ENCODE measurements at places on chromosomes 12 and 14.

DNA sequence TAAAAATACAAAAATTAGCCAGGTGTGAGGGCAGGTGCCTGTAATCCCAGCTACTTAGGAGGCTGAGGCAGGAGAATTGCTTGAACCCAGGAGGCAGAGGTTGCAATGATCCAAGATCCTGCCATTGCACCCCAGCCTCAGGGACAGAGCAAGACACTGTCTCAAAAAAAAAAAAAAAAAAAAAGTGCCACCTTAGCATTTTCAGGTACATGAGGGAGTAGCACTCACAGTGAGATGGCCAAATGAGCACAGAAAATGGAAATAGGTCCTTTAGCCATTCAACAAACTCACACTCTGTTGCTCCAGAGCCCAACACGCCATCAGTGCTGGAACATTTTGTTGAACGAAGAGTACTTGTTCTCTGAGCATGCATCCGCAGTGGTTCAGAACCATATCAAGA is 75.2 kb upstream of the MYL2 start:
- DNase-seq, result no peak

- DNase-seq, result no peak
Observed at GRCh38 chr12:52164624-52165023, 27.2 kb downstream of the KRT80 start.

DNA sequence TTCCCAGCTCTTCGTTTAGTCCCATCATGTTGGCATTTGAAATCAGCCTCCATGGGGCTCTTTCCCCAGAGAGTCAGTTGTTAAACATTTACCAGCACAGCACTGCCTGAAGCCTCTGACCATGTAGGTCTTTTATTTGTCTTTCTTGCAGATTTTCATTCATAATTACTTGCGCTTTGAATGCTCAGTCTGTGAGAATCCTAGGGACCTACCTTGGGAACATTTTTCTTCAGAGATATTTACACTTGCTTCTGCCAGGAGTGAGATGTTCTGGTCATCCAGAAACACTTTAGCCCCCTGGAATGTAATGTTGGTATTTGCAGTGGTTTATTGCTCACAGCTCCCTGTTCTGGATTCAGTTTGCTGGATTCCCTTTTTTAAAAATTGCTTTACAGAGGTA is 41.7 kb downstream of the RPH3A start:
- DNase-seq, result no peak

GRCh38 chr12:79531518-79531917 is 159.2 kb downstream of the PAWR start:
- DNase-seq, result no peak

DNA sequence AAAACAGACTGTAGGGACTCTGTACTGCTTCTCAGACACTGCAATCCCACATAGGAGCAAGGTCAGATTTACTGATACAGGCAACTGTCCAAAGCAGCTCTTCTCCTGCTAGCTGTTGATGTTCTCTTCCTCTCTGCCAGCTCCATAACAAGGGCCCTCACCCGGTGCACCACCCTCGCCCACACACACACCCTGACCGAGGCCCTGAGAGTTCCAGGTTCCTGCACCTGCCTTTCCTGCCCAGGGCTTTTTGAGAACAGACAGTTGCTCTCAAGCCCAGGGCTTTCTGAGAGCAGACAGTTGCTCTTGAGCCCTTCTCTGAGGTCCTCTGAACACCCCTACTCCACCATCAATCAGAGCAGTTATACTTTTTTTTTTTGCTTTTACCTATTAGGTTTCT is 233.8 kb upstream of the GARIN6 start:
- DNase-seq, result no peak

GRCh38 chr12:93763746-93764147 is 86.6 kb downstream of the CRADD start:
- no peak for DNase-seq

- no peak for DNase-seq
Observed at GRCh38 chr12:98532687-98533304, 17.4 kb downstream of the TMPO start.
